ENCODE measurements at places on chromosomes 7 and 10.

GRCh38 chr10:839550-840205 lies 91.8 kb downstream of the LARP4B start:
- DNase-seq: no peak

- no peak for DNase-seq
These were observed 594.9 kb downstream of the REEP3 start for GRCh38 chr10:64115908-64116643.

- DNase-seq: no peak
These were observed 54.3 kb upstream of the WNT16 start for GRCh38 chr7:121274467-121274866.

DNA sequence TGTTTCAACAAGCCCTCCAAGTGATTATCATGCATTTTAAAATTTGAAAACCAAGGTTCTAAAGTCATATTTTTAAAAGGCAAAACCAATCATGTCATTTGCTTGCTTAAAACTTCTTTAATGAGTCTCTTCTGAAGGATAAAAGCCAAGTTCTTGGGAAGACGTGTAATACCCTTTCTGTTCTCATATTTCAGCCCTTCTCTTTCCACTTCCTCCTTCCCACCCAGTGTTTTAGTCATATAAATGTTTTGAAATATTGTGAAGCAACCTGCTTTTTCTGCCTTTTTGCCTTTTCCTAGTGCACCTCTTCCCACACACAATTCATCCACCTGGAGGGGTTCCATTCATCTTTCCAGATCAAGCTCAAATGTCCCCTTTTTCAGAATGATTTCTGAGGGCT lies 211.1 kb upstream of the LRRTM3 start:
- DNase-seq: no peak

- no peak for DNase-seq
These were observed 87.2 kb downstream of the GSDME start for GRCh38 chr7:24669971-24670591.

- no peak for DNase-seq
These were observed 84.2 kb downstream of the TBXAS1 start for GRCh38 chr7:139913021-139913844.

DNA sequence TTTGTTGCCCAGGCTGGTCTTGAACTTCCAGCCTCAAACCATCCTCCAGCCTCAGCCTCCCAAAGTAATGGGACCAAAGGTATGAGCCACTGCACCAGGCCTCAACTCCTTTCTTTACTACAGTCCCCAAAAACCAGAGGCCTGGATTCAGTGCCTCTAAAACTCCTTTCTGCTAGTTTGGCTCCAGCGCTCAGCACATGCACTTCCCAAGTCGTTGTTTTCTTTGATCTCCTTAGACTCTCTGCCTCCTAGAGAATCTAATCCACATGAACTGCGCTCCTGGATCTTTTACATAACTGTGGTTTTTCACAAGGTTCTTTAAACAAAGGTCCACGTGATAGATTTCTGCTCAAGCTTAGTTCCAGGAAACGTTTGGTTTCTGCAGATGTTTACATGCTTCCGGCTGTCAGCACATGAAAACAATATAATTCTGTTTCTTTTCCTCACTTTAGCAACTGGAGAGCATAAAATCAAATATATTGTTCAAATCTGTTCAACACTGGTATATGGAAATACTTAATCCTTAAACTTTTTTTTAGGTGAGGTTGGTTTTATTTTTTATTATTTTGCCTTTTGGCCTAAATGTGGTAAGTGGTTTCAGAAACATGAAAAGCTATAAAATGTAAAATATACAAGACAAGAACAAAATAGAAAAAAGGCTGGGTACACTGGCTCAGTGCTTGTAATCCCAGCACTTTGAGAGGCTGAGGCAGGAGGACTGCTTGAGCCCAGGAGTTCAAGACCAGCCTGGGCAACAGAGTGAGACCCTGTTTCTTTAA lies 270.5 kb upstream of the MKLN1 start:
- DNase-seq: no peak

GRCh38 chr7:76424413-76425111 lies at the start of gene ZP3:
TSS of gene ZP3 (plus strand) at chr7:76424950. CDS start at chr7:76424965, 15 bp downstream.
- no peak for DNase-seq
